HuH-7.5 (cell line): ENCODE measurements at places on chromosomes 5 and 9.

- DNase-seq, result no peak
Measured at GRCh38 chr9:121753802-121754654, 102.6 kb downstream of the DAB2IP start.

GRCh38 chr9:86735772-86736458 is 211.4 kb downstream of the GAS1 start:
- DNase-seq, result no peak

- DNase-seq, result peak; percentile 8
Measured at GRCh38 chr5:137078171-137078665, 420.9 kb downstream of the SPOCK1 start.

- no peak for DNase-seq
Measured at GRCh38 chr9:13089666-13090065, 189.8 kb downstream of the MPDZ start.
